Stimulated activated effector memory CD8-positive, alpha-beta T cell treated with anti-CD3 and anti-CD28 coated beads, Interleukin-12 subunit alpha, Interleukin-12 subunit beta, amount 100 ng/mL, for 72 hours (primary cell): ENCODE measurements at places on chromosomes 5 and 9.

DNA sequence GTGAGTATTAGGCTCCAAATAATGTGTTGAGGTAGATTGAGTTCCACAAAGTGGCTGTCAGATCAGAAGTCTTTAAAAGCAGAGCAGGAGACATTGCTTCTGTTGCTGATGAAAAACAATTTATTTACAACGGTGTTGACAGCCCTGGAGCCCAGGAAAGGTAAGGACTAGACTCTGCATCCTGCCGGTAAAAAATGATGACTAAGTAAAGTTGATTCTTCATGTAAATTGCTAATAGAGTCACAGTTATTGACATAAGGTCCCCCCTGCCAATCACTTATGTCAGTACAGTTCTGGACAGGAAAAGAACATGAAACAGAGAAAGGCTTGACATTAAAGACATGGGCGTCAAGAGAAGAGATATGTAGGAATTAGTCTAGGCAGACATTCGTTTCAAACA, 552.5 kb downstream of the HTR1A start:
- no peak for DNase-seq

- no peak for DNase-seq
Measured at GRCh38 chr5:16561660-16562059, 55.1 kb downstream of the RETREG1 start.

DNA sequence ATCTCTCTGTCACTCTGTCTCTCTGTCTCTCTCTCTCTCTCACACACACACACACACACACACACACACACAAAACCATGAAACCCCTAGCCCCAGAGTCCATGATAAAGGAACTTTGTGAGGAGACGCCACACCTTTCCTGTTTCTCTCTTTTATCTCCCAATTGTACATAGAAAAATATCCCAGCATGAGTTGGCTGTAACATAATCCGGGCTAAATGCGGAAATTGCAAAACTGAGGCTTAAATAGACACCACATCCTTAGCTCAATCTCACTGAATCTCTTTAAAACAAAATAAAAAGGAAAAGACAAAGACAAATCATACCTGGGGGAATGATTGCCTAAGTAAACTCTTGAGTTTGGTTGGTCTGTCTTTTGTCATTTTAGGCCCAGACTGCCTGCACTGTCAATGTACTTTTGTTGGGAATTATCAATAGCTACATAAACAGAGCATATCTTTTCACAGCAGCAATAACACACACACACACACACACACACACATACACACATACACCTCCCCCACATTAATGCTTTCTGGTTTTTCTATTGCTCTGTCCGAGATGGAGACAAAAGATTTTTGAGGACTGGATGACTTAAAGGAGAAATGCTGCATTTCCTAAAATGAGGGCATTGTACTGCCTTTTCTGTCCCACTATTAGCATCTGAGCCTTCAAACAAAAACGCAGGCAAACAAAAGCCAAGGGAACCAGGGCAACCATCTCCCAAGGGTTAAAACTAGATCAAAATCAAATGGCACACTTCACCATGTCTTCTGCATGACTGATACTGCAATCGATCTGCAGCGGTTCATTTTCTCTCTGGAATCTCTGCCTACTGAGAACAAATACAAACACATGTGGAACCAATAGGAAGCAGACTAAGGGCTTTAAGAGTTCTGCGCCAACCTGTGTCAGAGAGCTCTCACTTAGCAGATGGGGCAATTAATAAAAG, 321.5 kb downstream of the NFIB start:
- DNase-seq: no peak

DNA sequence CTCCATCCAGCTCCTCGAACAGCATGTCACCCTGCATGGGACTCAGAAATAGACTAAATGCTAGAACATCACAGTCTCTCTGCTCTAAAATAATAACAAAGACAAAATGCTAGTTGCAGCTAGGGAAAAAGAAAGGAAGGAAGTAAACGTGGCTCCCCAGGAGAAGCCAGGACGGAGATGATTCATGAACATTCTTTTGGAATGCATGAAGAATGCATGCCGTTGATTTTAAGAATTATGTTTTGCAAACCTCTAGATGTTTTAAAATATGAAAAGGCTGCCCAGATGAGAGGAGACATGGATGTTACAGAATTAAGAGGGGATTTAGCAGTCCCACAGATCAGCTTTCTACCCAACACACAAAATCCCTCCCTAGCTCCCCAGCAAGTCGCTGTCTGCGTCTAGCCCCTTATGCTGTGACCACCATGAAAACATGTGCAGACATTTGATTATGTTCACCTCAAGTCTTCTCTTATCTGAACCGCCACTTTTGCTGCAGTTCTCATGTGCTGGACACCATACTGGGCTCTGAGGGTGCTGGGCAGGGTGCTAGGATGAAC, 139.4 kb upstream of the LMX1B start:
- DNase-seq: no peak

DNA sequence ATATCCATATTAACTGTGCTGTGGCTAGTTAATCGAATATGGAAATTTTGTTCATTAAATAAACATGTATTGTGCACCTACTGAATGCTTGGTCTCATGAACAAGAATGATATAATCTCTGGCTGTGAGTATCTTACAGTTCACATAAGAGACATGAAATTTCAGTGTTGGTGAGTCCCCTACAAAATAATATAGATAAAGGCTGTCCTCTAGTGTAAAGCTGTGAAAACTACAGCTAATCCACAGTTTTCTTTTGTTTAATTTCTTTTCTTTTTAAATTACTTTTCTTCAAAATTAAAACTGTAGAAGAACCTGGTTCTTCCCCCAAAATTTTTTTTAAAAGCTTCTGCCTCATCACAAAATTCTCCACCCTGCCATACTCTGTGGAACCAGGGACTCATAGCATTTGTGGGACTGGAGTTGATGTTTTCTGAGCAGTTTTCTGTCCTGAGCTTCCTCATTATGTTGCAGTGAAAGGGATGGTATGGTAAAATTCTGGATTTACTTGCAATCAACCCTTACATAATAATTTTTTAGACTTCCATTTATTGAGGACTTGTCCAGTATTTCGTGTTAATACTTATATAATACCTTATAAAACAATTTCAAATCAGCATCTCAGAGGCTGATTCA, 135.0 kb downstream of the STK32A start:
- no peak for DNase-seq

DNA sequence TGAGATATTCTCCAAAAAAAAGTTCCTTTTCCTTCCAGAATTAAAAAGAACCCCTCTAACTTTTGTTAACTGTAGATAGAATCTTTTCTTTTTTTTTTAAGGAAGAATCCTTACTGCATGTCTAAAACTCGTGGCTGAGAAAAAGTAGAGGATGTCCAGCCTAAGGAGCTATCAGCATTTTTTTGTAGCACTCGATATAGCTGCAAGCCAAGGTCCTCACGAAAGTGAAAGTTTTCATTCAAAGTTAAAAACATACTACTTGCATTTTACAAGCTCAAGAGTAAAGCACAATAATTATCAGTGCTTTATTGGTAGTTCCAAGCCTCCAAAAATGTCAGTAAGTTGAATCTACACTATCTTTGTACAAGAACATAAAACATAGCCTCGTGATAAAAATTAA, 28.7 kb upstream of the ZSWIM6 start:
- no peak for DNase-seq

DNA sequence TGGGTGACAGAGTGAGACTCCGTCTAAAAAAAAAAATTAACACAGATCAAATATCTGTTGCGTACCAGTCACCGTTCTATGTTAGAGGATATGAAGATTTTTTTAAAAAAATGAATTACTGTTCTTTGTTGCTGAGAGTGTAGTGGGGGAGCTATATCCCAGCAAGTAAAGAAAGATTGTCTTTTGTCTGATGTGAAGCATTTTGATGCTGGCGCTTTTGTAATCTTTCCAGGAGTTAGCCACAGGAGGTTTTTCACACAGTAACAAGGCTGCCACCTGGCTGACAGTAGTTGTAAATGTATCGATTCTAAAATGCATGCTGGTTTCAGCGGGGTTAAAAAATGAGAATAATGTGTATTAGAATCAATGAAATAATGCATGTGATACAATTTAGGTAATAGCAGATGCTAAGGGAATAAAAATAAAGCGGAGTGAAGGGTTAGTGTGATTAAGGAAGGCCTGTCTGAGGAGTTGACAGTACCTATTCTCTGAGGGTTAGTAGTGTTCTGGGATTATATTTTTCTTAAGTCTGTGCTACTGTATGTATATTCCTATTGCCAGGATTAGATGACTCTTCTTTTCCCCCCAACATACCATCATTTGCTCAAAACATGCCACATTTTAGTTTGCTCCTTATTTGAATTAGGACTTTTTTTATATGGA, 3.4 kb downstream of the LMNB1 start:
- DNase-seq: no peak

- no peak for DNase-seq
Measured at GRCh38 chr5:156942064-156942463, 21.0 kb downstream of the TIMD4 start.

DNA sequence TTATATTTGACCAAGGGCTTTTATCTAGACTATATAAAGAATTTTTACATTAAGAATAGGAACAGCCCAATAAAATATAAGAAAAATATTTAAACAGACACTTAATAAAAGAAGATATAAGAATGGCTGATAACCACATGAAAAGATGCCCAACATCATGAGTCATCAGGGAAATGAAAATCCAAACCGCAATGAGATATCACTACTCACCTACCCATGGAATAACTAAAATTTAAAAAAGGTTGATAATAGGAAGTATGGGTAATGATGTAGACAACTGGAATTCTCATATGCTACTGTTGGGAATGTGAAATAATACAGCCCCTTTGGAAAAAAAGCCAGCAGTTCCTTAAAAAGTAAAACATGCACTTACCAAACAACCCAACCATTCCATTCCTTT, 206.9 kb upstream of the PCSK5 start:
- no peak for DNase-seq
